ENCODE measurements at places on chromosomes 11 and 22. TPM values are rescaled to one million over a fixed set of nuclear protein-coding genes. Genes with fewer than 3 reads are reported as not detected.

DNA sequence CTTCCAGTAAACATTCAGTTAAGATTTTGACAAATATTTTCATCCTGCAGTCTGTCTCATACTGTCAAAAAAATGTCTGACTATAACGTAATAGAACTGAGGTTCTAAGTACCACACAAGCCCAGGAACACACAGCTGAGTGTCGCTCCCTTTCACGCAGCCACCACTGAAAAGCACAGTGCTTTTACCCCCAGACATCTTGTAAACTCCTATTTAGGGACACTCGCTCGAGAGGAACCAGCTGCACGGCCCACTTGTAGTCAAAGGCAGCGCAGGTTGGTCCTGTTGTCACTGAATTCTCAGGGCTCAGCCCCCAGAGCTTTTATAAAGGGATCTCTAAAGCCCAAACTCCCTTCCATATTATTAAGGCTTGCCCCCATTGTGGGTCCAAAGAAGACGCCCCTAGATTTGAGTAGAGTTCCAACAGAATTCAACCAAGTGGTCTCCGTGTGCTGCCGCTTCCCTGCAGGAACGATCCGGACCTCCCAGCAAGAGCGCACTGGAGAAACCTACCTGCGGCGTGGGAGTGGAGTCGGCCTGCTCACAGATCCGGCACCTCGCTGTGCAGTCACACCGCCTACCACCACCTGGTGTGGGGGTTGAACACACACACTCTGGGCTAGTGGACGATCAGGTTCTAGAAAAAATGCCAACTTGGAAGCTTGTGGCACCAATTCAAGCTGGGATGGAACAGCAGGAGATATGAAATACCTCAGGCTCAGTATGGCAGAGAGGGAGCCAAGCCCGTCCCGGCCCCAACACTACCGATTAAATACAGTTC lies 23.4 kb downstream of the ASPHD2 start:
- DNase-seq, result no peak

GRCh38 chr11:68891351-68891948 lies 12.2 kb downstream of the MRPL21 start:
- no peak for DNase-seq

DNA sequence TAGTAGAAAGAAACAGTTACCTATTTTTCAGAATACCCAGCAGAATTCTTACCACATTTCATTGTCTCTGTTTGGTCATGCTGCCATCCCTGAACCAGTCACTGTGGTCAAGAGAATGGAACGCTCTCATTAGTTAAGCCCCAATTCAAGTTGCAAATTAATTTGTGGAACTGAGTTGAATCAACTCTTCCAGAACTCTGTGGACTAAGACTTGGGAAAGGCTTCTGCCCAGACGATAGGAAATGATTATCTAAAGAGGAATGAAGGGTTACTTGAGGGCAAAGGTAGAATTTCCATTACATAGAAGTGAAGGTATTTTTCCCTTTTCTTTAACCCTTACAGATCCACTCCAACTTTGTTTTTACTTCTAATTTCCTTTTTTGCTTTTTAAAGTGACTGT lies 286.4 kb downstream of the DYNC2H1 start:
- peak; percentile 89 for DNase-seq

GRCh38 chr22:37301144-37301830 lies 19.0 kb downstream of the CYTH4 start:
- no peak for DNase-seq

- no peak for DNase-seq
These were observed 19.1 kb upstream of the SLC22A25 start for GRCh38 chr11:63262547-63262946.

- DNase-seq, result no peak
These were observed 8.7 kb upstream of the TOP3B start for GRCh38 chr22:21991304-21991596.

TP53I11 gene
- total RNA-seq, result 1.8 TPM

CCDC73 gene
- 0.13 TPM for total RNA-seq
